ENCODE measurements at places on chromosomes 16 and 17.

- no peak for DNase-seq
These were observed 72.6 kb upstream of the CACNG5 start for GRCh38 chr17:66762276-66762675.

DNA sequence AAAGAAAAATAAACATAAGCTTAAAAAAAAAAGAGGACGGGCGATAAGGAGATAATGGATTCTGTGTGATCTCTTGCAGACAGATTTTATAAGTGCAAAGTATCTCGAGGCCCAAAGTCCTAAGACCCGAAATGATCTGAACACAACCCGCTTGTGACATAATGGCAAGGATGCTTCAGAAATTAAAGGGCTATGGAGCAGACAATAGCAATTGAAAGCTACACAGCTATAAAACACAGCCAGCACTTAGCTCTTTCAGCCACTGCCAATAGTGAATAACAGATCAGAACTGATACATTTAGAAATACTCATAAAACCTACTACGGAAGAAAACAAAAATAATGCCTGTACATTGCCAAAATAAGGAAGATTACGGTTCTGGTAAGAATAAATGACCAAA lies 117.5 kb downstream of the ZFHX3 start:
- no peak for DNase-seq

GRCh38 chr17:41434415-41434814 lies 6.4 kb downstream of the KRT38 start:
- DNase-seq: no peak

- DNase-seq: no peak
These were observed 51.2 kb downstream of the LITAF start for GRCh38 chr16:11535494-11535893.

DNA sequence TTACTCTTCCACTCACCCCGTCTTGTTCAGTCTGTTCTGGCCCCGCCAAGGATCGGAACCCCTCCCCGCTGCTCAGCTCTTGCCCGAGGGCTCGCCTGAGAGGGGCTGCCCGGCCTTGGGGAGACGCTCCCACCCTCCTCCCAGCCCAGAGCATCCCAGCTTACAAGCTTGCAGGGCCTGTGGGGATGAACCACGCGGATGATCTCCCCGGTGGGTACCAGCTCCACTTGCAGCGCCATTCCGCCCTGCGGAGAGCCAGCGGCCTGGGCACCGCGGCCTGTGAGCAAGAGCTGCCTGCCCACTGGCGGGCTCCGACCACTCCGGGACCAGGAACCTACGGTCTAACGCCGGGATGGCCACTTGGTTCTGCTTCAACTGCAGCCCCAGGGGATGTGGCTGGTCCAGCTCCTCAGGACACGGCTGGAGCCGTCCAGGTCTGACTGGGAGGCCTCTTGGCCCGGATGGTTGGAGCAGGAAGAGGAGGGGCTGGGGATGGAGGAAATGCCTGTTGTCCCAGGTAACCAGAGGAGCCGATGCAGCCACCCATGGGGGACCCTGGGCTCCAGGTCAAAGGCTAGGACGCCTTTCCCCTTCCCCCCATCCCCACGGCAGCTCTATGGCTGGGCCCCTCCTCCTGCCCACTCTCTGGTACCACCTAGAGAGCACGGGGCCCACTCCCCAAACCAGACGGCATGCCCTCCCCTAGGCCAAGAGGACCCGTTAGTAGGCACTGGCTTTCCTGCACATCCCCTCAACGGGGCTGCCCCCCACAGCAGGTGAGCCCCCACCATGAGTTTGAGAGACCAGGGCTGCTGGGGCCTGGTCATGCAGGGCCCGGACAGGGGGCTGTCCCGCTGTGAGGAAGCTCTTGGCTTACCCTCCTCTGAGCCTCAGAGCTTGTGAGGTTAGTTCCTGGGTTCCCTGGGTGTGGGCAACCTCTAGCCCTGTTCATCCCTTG lies at the start of gene MYO1C:
Gene MYO1C (minus strand): TSS at position 438 of the 958 bp plus-strand sequence. CDS start 199 bp downstream, at position 239.
- no peak for DNase-seq

- DNase-seq: peak; percentile 50
These were observed 147.5 kb upstream of the CIBAR2 start for GRCh38 chr16:85259832-85260167.

DNA sequence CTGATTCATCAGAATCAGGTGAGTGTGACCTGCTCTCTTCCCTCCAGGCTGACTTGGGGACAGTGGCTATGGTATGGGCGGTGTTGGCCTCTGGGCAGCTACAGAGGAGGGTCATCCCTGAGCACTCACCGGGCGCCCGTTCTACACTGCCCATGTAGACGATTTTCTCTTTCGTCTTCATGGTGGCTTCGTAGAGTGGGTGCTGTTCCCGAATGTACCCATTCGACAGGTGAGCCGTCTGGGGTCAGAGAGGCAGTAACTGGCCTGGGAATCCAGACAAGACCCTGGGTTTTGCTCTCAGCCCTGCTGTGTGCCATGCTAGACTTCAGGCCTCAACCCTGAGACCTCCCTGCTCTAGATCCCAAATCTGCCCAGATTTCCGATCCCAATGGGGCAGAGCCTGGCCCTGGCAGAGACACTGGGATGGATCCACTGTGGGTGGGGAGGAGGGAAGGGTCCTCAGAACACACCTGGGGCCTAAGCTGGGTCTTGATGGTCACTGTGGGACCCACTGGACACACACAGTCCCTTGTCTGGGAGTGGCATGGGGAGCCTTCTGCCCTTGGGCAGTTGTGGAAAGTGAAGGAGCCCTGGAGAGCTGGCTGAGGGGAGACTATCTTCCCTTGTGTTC lies 13.2 kb downstream of the USP6 start:
- no peak for DNase-seq

GRCh38 chr17:82668631-82669099 lies 20.4 kb upstream of the WDR45B start:
- peak; percentile 92 for DNase-seq

DNA sequence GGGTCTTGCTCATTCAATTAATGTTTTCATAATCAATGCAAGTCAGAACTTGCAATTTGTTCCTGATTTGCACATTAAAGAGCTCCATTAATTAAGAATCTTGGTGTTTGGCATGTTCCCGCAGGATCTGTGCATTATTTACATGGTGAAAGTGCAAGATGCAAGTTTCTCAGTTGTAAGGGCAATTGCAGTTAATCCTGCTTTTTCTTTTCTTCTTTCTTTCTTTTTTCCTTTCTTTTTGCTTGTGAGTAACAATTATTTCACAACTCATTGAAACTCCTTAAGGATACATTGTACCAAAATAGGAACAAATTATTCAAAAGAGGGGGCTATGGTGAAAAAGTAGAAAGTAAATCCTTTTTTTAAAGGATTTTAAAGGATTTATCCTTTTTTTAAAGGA lies 24.2 kb downstream of the AATF start:
- DNase-seq: no peak

DNA sequence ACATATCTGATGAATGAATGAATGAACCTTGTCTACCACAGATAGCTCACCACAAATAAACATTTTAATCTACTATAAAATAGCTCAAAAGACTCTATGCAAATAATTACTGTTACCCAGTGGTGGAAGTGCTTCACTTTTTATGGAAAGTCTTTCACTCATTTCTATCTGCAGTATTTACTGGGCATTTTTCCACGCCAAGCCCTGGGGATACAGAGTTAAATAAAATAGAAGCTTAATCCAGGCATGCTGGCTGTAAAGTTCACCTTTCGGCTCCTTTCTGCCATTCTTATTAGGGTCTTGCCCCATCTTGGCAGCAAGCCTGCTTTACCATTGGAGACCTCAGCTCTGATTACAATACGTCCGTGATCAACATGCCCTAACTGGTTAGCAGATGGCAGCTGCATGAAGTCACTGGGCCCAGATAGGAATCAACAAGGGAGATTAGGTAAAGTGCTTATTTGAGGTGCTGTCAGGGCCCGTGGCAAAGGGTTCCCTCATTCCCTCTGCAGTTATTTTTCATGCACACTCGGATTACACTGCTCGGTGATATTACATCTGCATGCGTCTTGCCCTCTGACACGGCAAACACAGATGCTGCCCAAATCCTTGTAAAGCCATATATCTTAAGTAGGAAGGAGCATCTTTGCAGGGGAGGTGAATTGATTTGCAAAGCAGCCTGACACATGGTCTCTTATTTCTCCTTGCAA lies 648.9 kb downstream of the WWOX start:
- DNase-seq: peak; percentile 82

- DNase-seq: no peak
These were observed 141.2 kb downstream of the WWOX start for GRCh38 chr16:78240459-78241222.

GRCh38 chr17:3888343-3889171 lies 4.3 kb downstream of the CAMKK1 start:
- DNase-seq: peak; percentile 75

- DNase-seq: no peak
These were observed 67.9 kb downstream of the ZZEF1 start for GRCh38 chr17:4074831-4075495.

- DNase-seq: no peak
These were observed 6.9 kb downstream of the TSC2 start for GRCh38 chr16:2054543-2055245.

GRCh38 chr16:56849690-56850680 lies 15.0 kb upstream of the SLC12A3 start:
- DNase-seq: no peak

- DNase-seq: no peak
These were observed 40.9 kb downstream of the ENGASE start for GRCh38 chr17:79115487-79115886.

GRCh38 chr16:66619534-66620428 lies 15.3 kb downstream of the CMTM3 start:
- no peak for DNase-seq

DNA sequence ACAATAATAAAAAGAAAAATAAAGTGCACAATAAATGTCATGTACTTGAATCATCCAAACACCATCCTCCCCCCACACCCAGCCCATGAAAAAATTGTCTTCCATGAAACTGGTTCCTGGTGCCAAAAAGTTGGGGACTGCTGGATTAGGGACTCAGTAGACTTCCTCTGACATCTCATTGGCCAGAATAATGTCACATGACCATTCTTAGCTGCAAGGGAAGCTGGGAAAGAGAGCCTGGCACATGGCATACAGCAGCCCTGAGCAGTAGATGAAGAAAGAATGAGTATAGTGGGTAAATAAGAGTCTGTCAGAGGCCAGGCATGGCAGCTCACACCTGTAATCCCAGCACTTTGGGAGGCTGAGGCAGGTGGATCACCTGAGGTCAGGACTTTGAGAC lies 12.5 kb downstream of the ITPRIPL2 start:
- DNase-seq: no peak

All from WERI-Rb-1 (cell line).